NB4 (cell line): ENCODE measurements at places on chromosomes 13 and 19.

GRCh38 chr13:45674908-45675307 is 27.2 kb upstream of the CBY2 start:
- no peak for DNase-seq

DNA sequence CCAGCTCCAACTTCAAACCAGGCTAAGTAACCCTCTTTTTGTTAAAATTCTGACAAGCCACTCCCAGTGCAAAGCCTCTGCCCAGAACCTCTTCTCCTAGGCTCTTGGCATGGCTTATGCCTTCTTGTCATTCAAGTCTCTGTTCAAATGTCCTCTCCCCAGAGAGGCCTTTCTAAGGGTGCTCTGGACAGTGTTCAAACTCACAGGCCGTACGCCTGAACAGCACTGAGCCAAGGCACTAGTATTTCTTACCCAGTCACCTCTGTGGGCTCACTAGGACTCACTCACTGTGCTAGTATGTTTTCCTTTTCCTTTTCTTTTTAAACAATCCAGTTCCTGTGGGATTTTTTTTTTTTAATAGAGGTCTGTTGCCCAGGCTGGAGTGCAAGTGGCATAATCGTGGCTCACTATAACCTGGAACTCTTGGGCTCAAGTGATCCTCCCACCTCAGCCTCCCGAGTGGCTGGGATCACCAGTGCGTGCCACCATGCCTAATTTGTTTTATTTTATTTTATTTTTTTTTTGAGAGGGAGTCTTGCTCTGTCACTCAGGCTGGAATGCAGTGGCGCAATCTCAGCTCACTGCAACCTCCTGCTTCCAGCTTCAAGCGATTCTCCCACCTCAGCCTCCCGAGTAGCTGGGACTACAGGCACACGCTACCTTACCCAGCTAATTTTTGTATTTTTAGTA is 2.3 kb upstream of the ASF1B start:
- DNase-seq = no peak

DNA sequence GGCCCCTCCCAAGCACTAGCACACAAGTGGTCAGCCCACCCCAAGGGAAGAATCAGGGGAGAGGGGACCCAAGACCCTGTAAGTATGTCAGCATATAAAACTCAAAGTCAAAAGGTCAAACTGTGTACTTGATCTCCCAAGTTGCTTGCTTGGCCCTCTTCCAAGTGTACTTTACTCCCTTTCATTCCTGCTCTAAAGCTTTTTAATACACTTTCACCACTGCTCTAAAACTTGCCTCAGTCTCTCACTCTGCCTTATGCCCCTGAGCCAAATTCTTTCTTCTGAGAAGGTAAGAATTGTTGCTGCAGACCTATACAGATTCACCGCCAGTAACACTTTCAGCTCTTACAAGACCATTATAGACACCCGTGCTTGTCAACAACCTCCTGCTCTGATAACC is 15.1 kb upstream of the RNASEH2B start:
- no peak for DNase-seq

DNA sequence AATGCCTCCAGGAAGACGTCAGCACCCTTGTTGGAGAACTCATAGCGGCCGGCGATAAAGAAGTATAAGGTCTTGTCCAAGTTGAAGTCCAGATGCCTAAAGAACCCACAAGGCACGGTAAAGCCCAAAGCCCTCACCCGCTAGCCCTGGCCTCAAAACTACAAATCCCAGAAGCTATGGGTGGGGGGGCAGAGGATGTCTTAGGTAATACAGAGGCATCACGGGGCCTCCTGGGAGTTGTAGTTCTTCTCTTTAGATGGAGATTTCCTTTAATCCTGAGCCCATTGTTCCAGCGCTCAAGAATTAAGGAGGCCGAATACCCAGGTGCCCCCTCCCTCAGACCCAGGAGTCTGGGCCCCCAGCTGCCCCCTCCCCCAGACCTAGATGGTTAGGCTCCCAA is 10.8 kb downstream of the GYS1 start:
- DNase-seq = no peak

DNA sequence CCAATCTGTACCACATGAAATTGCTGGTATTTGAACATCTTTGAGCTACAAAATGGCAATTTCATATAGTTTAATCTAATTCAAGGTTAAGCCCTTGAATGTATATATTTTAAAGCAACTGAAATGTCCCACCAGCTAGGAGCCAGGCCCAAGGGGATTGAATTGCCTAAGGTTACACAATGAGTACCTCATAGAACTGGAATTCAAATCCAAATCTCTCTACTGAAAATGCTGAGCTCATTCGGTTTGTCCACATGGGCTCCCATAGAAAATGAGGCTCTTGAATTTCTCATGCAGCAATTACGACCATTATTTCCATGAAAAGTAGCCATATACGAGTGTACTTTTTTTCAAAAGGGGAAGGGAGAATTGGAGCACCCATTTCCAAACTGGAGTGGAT is 31.5 kb upstream of the FNDC3A start:
- DNase-seq = peak; percentile 4

DNA sequence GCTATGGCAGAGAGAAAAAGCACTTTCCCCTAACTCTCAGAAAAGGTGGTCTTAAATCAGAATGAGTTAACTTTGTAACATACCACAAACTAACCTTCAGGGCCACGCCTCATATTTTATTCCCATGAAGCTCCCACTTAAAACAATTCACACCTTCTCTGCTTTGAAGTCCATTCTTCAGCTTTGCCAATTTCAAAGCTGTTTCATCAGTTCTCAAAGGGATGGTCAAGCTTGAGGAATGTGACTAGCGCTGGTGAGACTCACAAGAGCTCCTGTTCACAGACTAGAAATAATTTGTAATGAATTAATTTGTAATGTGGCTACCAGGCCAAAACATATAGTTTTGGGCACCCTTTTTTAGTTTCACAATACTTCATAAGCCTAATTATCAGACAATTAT is 68.2 kb downstream of the STK24 start:
- no peak for DNase-seq

DNA sequence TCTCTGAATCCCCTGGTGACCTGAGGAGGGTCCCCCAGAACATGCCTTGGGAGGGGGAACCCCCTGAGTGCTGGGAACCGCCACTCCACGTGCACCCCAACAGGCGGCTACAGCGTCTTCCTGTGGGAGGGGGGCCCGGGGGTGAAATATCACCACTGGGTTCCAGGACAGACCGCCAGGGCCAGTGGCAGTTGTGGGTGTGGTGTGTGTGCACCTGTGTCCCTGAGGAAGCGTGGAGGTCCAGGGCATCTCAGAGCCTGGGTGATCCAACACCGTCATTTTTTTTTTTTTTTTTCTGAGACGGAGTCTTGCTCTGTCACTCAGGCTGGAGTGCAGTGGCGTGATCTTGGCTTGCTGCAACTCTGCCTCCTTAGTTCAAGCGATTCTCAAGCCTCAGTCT is 4.2 kb downstream of the ADGRE5 start:
- DNase-seq = no peak

DNA sequence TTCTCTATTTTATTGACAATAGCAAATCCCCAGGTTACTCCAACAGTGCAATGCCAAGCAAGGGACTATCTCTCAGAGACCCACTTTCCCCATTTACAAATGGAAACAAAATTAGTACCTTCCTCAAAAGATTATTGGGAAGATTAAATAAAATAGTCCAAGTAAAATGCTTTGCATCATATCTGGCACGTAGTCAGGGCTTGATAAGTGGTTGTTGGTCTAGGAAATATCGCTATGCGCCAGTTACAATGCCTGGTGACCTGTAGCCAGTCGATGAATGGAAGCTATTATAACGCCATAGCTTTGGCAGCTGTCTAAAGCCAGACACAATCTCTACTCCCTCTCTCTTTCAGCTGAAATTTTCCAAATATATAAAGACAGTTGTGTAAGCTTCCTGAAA is 220.3 kb downstream of the RAP2A start:
- DNase-seq = no peak

DNA sequence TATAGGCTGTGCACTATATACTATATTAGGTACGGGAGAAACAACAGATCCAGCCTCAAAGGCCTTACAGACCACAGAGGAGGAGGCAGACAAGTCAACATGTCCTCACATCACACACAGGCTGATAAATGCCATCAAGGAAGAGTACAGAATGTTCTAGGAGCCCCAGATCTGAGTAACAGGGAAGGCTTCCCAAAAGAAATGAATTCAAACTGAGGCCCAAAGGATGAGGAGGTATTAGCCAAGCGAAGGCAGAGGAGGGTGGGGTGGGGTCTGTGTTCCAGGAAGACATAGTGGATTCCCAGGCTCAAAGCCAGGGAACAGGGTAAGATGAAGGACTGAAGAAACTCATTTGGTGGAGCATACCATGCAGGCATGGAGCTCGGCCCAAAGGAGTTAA is 55.1 kb downstream of the RXFP2 start:
- no peak for DNase-seq

- DNase-seq = no peak
These were observed 599 bp downstream of the OLFM2 start for GRCh38 chr19:9935506-9936325.

- peak; percentile 91 for DNase-seq
These were observed 14.0 kb upstream of the GJA3 start for GRCh38 chr13:20174656-20175405.

DNA sequence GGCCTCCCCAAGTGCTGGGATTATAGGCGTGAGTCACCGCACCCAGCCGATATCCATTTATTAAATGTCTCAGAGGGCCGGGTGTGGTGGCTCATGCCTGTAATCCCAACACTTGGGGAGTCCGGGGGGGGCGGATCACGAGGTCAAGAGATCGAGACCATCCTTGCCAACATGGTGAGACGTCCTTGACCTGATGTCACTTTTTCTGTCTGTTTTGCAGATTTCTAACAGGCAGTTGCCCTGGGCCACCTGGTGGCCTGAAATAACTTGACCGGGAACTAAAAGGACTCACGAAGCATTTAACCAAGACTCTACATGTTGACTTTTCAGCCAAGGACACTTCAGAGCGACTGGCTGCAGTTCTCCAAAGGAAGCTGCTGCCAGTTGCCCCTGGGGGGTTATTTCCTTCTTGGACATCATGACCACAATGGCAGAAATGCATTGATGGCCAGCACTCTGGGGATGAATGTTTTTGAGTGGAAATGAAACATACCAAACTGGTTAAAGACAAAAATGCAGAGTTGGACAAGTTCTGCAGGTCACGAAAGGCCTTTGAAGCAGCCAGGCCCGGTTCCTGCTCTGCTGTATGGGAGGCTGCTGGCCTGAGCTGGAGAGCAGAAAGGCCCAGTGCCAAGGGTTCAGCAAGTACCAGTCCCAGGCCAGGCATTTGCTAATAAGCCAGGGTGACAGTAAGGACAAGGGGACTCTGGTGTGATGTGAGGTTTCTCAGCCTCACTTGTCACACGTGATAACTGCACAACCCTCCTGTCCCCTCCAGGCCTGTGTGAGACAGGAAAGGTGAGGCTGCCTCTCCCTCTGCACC is 8.3 kb downstream of the ZNF837 start:
- DNase-seq = no peak

DNA sequence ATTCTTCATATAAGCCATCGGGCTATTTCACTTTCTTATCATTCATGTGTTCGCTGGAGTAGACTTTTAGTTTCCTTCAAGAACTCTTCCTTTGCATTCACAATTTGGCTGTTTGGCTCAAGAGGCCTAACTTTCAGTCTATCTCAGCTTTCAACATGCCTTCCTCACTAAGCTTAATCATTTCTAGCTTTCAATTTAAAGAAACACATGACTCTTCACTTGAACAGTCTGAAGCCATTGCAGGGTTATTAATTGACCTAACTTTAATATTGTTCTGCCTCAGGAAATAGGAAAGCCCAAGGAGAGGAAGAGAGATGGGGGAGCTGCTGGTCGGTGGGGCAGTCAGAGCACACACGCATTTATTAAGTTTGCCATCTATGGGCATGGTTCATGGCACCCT is 158.1 kb downstream of the SUCLA2 start:
- DNase-seq = no peak

GRCh38 chr19:5907241-5907640 is 2.6 kb downstream of the VMAC start:
- DNase-seq = no peak

DNA sequence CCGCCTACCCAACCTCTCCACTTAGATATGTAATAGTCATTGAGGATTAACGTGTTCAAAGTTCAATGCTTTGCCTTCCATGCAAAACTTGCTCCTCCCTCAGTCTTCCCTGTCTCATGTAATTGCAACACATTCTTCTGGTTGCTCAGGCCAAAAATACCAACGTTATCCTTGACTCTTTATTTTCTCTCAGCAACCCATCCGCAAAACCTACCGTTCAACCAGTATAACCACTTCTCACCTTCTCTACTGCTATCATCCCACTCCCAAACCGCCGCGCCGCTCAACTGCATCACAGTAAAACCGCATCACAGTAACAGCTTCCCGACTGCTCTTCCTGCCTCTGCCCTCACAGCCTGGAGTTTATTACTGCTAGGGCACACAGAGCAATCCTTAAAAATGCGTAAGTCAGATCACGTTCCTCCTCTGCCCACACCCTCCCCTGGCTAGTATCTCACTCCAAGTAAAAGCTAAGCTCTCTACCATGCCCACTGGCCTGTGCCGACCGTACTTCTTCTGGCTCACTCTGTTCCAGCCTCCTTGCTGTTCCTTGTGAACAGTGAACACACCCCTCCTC is 8.2 kb downstream of the MTIF3 start:
- no peak for DNase-seq

DNA sequence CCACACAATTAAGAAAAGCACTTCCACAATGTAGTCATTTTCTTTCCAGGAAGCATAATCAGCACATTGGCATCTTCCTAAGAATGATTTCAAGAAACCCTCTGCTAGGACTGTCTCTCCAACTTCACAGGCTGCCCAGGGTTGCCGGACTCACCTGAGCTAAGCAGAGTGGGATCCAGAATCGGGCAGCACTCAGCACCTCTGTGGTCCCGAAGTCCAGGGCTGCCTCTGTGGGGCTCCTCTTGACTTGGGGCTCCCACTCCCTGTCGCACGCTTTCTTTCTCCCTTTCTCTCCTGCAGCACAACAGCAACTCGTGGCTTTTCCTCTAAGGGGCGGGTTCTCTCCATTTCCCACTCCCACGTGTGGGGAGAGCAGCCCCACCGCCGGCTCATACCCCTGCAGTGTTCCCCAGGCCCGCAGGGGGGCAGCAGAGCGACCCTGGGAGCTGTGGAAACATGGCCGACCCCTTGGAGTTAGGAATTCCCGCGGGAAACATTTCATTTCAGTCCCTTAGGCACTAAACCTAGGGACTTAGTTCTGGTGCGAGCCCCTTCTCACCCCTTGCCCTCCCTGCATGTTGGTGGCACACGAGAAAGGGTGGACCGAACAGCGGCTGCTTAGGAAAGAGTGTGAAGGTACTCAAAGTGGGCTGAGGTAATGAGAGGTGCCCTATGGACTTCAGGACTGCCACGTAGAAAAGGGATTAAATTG is at the start of gene TMEM272:
Gene TMEM272, minus strand, starts transcription at position 316 of the 712 bp plus-strand sequence. CDS start 6,647 bp downstream, outside the sequence.
- DNase-seq = peak; percentile 61

DNA sequence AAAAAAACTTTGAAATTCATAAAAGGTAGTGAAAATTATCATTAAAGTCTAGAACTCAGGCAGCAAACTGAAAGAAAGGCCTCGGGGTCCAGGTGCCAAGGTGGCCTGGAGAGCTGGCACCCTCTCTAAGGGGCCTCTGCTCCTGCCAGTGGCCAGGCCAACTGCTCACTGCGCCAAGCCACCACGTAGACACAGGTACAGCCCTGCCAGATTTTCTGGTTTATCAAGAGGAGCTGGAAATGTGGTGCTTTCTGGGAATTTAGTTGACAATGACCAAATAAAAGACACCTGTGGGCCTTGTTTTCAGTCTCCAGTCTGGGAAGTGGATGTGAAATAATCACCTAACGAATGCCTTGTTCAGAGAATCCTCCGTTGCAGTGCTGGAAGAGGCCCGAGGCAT is 22.8 kb downstream of the ZNF574 start:
- no peak for DNase-seq

GRCh38 chr13:113938246-113938645 is 35.6 kb downstream of the C13orf46 start:
- DNase-seq = no peak

GRCh38 chr13:46530084-46530935 is 22.7 kb upstream of the LRCH1 start:
- DNase-seq = peak; percentile 8

- DNase-seq = no peak
These were observed 14.7 kb upstream of the GRAMD1A start for GRCh38 chr19:34985249-34986022.
